Caco-2 (cell line): ENCODE measurements at places on chromosomes 6 and 20.

- DNase-seq: no peak
Measured at GRCh38 chr6:141394565-141395051, 738.1 kb upstream of the GJE1 start.

DNA sequence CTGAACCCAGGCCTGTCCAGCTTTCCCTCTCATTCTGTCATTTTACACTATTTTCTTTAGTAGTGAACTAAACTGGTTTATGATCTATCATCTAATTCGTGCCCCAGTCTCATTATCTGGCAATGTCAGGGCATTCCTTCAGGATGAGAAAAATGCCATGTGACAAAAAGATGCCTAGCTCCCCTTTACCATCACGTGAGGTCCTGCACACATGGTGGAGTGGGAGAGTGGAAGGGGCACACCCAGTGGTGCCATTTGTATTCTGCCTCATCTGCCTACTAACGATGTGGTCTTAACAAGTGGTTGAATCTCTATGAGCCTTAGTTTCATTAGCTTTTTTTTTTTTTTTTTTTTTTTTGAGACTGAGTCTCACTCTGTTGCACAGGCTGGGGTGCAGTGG, 41.2 kb downstream of the CDC5L start:
- DNase-seq: no peak

DNA sequence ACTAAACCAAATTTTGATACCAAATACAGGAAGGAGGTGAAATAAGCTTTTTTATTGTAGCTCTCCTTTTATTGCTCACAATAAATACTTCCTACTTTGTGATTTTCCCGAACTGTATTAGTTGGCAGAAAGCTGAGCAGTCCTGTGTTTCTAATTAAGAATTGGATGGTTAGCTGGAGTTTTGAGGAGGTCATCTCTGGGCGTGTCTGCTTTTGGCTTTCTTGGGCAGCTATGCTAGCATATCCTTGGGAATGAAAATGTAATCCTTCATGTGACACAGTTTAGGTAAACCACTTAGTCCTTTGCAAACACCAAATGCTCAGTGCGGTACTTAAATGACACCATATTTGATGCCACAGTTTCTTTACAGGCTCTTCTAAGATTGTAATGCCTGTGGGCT, 67.5 kb downstream of the MTHFD1L start:
- DNase-seq: no peak

GRCh38 chr6:165274611-165275010, 34.8 kb downstream of the C6orf118 start:
- DNase-seq: no peak

DNA sequence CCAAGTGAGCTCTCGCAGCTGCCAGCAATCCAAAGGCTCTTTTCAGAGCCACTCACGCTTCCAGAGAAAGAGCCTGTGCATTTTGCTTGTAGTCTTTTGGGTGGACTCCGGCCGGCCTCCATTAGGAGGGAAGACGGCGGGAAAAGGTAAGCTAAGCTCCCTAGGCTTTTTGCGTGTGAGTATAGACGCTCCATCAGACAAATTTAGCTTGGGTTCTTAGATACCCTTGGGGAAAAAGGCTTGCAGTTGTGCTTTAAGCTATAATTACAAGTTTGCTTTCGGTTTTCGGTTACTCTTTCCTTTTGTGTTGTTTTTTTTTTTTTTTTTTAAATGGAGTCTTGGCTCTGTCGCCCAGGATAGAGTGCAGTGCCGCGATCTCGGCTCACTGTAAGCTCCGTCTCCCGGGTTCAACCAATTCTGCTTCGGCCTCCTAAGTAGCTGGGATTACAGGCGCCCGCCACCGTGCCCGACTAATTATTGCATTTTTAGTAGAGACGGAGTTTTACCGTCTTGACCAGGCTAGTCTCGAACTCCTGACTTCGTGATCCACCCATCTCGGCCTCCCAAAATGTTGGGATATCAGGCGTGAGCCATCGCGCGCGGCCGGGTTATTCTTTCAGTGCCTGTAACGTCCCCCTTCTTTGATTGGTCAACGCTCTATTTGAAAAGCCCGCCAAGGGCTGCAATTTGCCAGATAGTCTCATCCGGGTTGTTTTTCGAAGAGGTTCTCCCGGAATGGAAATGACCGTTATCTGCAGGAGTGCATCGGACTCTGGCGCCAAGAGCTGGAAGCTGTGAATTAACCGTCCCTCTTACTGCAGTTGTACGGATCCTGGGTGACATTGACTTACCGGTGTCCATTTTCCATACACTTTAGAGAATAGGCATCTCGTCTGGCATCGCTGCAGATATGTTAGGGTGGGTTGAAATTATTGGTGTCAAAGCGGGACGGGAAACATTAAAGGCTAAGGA, 18.1 kb downstream of the OR2B2 start:
- DNase-seq: peak; percentile 84

- no peak for DNase-seq
Measured at GRCh38 chr6:106422534-106422933, 62.0 kb downstream of the CRYBG1 start.

DNA sequence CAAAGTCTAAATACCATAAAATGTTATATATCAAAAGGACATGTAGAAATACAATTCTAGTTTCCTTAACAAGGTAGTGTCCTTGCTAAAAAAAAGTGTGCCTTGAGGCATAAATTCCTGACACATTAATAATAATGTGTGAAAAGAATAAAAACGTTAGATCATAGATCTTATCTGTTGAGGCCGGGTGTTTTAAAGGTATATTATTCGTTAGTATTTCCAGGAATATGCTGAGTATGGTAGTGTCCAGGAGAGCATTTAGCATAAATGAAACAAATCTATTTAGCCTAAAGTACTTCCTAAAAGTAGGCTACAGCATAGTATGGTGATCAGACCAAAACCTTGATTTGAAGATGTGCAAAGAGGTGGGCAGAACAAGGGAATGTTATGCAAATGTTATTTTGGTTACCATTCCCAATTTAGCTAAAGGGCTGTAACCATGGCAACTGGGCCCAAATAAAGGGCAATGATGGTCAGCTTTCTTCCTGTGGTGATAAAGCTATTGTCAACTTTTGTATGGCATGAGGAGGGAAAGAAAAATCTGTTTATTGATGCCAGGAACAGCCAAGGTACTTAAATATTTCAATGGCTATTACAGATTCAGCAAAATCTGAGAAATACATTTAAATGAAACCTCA, 18.9 kb downstream of the MKKS start:
- no peak for DNase-seq

DNA sequence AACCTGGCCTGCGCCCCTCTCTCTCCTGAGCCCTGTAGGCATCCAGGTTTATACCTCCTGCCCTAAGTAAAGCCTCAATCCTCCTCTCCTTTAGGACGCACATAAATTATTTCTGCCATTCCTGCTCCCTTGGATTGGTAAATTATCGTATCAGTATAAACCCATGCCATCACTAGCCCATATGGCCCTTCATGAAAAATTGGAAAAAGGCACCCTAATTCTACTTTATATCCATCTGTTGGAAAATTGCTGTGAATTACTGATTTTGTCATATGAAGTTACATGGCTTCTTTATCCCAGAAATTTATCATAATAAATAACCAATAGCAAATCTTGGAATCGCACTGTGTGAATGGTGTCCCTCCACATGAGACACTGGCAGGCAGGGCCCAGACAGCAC, 395.2 kb downstream of the PRKN start:
- no peak for DNase-seq

- DNase-seq: no peak
Measured at GRCh38 chr6:125519367-125519766, 217.6 kb upstream of the HDDC2 start.

DNA sequence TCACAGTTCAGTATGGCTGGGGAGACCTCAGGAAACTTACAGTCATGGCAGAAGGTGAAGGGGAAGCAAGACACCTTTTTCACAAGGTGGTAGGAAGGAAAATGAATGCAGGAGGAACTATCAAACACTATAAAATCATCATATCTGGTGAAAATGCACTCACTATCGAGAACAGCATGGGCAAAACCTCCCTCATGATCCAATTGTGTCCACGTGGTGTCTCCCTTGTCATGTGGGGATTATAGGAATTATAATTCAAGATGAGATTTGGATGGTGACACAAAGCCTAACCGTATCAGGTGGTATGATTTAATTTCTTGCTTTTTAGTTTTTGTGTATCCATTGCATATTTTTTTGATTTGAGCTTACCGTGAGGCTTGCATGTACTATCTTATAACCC, 133.2 kb upstream of the SYNCRIP start:
- DNase-seq: no peak

- DNase-seq: no peak
Measured at GRCh38 chr6:122790423-122791309, 1.6 kb downstream of the SMPDL3A start.

- peak; percentile 85 for DNase-seq
Measured at GRCh38 chr20:49230561-49231133, 11.4 kb downstream of the DDX27 start.

- no peak for DNase-seq
Measured at GRCh38 chr6:133710826-133711225, 178.1 kb upstream of the TCF21 start.

- DNase-seq: no peak
Measured at GRCh38 chr6:3208098-3208774, 19.2 kb downstream of the TUBB2B start.

- no peak for DNase-seq
Measured at GRCh38 chr6:136180704-136181511, 69.2 kb downstream of the MTFR2 start.

- no peak for DNase-seq
Measured at GRCh38 chr20:61575151-61575937, 323.3 kb downstream of the CDH4 start.

DNA sequence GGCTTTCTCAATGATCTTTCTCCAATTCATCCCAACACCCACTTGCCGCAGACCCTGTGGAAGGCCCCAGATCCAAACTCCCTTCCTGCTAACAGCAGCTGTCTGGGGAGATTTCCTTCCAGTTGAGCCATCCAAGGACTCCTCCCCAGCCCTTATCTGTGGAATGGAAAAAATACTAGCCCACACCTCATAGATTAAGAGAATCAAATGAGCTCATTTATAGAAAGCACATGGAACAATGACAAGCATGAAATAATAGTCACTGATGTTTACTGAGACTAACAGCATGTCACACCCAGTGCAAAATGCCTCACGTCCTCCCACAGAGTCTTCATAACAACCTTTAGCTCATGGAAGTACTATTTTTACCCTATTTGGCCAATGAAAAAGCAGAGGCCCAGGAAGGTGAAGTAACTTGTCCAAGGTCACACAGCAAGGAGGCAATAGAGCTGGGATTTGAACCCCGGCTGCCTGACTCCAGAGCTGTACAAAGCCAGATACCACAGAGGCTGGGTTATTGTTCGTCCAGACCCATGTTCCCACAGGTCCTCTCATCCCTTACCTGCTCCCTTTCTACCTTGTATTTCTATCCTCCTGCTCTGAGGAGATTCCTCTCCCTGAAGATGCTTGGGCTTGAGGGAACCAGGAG, 23.4 kb upstream of the PTGIS start:
- DNase-seq: no peak

DNA sequence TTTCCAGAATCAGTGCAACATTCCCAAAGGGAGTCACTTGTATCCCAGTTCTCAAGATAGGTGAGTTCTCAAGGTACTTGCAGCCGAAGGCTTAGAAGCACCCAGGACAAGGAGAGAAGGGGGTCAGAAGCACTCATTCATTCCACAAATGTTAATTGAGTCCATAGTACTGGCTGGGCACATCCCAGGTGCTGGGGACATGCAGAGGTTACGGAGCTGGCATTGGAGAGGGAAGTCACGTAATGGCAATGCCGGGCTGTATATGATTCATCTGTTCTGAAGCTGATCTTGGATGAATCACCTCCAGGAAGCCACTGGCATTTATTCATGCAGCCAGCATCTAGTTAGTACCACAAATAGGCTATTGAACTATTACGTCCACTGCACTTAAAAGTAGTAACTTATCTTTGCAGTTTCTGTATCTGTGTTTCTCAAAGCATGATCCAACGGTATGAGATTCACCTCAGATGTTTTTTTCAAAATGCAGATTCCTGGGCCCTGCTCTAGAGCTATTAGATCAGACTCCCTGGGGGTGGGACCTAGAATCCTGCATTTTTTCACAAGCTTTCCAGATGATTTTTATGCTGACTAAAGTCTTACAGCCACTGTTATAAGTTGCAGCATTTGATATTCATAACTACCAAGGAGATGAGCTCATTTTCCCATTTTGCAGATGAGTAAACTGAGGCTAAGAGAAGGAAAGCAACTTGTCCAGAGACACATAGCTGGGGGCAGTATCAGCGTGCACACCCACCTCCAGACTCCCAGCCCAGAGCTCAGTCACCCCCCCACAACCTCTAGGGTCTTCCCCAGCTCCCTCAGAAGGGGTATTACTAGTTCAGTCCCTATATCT, 44.1 kb upstream of the ID1 start:
- DNase-seq: no peak

DNA sequence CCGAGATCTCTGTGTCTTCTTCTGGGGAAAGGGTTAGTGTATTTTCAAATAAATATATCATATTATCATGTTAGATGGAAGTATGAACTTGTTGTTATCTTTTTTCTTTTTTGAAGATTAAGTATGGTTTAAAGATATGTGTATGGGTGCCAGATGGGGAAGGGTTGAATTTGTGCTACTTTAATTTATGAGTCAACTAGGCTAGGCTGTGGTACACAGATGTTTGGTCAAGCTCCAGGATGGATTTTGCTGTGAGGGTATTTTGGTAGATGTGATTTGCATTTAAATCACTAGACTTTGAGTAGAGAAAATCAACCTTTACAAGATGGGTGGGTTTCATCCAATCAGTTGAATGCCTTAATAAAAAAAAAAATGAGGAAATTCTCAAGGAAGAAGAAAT, 886.6 kb upstream of the ADGRB3 start:
- no peak for DNase-seq

GRCh38 chr6:151176911-151177770, 62.6 kb upstream of the AKAP12 start:
- no peak for DNase-seq

DNA sequence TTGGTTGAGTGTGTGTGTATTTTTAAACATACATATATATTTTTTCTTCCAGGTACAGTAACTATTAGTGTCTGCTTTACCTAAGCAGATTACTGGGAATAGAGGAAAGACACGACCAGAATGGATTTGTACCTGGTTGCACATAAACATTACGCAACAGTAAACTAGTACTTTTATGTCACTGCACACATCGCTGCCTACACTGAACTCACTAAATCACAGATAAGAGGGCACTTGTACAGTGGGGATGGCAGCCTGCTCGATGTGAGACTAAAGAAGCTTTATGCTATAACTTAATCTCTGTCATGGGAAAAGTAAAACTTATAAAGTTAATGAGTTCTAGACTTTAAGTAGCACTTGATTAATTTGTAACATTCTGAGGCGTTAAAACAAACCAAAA, 89.5 kb upstream of the SIM1 start:
- DNase-seq: peak; percentile 15

GRCh38 chr6:42304053-42304712, 86.5 kb upstream of the MRPS10 start:
- DNase-seq: no peak

GRCh38 chr20:35560541-35560940, 18.7 kb downstream of the ERGIC3 start:
- no peak for DNase-seq

DNA sequence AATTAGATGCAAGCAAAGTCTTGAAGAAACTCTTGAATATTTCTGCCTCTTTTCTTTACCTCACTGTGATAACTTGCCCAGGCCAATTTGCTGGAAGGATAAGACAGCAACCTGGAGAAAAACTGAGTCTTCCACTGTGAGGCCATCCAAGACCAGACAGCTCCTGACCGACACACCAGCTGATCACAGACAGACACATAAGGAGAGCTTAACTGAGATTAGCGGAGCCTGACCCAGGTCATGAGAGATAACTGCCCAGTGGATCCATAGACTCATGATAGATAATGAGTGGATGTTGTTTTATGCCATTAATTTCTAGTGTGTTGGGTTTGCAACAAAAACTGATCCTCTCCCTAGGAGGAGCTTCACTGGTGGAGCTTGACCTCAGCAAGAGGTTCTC, 64.4 kb upstream of the NOX3 start:
- DNase-seq: no peak
